ENCODE measurements at places on chromosomes 2 and 18.
A peak's percentile ranks its signal among the peaks of the same experiment; 100 is the strongest.

DNA sequence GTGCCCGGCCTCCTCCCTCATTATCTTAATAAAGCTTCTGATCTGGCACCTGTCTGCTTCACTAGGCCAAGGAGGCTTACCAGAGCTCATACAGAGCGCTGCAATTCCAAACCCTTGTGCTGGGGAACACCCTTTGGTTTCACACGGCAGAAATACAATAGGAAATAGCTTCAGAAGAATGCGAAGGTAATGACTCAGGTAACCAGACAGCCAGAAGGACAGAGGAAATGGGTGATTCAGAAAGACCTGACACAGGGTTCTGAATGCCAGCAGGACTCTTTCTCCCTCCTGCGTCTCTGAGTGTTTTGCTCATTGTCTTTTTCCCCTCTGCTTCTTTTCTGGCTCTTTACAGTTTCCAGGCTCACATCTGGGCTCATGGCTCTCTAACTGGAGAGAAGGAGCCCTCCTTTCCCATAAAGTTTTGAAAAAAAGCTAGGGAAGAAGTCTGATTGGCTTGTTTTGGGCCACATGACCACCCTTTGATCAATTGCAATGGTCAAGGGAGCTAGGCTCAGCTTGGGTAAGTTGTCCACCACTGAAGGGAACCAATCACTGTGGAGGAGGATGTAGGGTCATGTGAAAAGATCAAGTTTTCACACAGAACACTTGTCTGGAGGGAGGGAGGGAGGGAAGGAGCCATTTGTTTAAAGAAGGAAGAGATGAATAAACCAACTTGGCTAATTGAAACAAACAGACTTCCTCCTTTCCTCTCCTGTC is 90.5 kb upstream of the UPP2 start:
- DNase-seq, result peak; percentile 78

DNA sequence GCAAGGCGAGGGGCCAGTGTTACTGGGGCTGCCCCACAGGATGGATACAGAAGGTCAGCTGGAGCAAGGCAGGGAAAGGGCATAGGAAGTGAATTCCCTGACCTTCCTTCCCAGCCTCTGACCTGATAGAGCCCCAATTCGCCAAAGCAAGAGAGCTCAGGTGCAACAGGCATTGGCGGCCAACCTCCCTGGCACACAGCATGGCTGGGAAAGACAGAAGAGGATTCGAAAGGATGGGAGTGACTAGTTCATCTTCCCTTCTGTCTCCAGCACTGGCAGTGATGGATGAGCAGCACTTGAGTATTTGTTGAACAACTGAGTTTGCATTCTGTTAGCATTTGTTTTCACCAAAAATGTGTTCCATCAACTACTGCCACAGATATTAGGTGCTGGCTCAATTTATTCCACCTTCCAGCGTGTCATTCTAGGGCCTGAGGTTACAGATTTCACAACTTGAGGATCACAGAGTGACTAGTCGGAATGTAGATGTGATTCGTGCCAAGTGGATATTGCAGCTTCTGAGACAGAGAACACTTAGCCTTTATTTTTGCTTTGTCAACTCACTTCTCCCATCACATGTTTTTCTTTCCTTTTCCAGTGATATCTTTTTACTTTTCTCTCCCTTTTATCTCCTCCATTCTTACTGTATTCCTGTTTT is 6.2 kb downstream of the COPS8 start:
- DNase-seq, result peak; percentile 23

GRCh38 chr2:205644018-205644417 is 38.3 kb upstream of the NRP2 start:
- no peak for DNase-seq

DNA sequence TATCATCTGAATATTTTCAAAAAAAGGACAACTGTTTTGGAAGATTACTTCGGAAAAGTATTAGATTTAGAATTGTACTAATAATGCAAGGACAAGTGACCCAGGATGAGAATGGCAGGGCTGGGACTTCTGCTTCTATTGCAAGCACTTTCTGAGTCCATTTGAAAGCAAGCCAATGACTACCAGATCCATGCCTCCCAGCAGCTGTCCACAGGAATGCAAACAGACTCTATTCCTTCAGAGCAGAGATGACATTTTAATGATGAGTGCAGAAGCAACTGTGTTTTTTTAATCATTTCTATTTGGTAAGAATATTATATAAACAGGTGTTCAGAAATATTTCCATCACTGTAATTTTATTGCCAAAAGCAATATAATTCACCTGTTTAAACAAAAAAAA is 456.7 kb downstream of the SOX11 start:
- DNase-seq, result no peak

DNA sequence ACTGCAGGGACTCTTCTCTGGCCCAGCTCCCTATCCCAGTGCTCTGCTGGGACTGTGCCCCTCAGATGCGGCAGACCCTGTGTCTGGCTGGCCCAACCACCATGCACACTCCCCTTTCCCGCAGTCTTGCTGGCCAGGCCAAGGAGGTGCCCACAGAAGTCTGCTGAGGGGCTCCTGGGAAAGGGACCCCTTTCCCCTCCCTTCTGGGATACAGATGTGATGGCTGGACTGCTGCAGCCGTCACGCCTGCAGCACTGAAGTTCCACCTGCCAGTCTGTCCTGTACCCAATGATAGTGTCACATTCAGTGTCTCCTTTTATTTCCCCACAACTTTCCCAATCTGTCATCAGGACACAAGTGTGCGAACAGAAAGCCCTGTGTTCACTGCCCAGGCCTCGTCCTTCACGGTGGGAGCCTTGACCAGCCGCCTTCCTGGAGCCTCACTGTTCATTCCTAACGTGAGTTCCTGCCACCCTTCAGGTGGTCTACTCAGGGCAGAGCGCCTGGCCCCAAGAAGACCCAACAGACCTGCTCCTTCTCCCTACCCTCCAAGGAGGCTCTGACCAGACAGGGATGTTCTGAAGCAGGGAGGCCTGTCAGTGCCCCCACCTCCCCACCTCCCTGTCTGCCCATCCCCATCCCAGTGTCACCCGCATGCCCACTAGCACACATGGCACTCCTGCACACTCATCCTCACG is 47.1 kb downstream of the ANKMY1 start:
- no peak for DNase-seq

- DNase-seq, result no peak
Measured at GRCh38 chr2:225431105-225431863, 31.8 kb downstream of the NYAP2 start.

DNA sequence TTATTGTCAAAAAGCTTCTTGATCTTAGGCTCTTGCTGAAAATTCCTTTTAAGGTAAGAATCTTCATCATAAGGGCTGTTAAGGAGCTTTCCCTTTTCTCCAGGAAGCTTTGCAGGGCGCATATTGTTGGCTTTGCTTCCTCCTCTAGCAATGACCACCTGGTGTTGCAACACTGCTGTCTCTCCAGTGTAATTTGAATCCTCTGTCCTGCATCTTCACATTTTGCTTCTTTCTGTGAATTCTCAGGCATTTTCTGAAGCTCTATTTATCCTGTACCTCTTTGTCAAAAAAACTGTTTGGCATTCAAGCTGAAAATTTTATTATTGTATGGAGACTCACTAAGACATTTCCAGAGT is 533.1 kb upstream of the CHAC2 start:
- peak; percentile 4 for DNase-seq

DNA sequence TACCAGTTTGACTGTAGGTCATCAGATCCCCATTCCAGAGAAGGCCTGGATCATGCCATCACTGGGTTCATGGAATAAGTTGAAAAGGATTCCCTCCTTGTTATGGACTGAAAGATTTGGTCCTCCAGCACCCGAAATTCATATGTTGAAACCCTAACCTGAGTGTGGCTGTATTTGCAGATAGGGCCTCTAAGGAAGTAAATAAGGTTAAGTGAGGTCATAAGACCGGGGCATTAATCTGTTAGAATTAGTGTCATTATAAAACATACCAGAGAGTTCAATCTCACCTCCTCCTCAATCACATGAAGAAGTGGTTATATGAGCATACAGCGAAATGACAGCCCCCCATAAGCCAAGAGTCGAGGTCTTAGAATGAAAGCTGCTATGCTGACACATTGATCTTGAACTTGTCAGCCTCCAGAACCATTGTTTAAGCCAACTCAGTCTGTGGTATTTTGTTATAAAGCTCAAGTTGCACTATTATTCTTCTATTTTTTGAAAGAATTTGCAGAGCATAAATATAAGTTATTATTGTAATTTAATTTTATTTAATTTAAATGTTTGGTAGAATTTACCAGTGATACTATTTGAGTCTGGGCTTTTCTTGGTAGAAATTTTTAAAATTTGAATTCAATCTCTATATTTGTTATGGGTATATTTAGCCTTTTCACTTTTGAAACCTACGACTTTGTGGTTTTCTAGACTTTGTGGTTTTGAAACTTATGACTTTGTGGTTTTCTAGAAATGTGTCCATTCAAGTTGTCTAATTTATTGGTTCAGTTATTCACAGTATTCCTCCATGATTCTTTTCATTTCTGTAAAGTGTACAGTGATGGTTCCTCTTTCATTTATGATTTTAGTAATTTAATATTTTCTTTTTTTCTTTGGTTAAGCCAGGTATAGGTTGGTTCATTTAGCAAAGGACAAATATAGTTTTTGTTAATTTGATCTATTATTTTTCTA is 1206.7 kb upstream of the CDH2 start:
- DNase-seq, result no peak

GRCh38 chr2:10985260-10985659 is 73.5 kb downstream of the KCNF1 start:
- no peak for DNase-seq

- no peak for DNase-seq
Measured at GRCh38 chr2:175929850-175930249, 72.2 kb downstream of the LNPK start.

DNA sequence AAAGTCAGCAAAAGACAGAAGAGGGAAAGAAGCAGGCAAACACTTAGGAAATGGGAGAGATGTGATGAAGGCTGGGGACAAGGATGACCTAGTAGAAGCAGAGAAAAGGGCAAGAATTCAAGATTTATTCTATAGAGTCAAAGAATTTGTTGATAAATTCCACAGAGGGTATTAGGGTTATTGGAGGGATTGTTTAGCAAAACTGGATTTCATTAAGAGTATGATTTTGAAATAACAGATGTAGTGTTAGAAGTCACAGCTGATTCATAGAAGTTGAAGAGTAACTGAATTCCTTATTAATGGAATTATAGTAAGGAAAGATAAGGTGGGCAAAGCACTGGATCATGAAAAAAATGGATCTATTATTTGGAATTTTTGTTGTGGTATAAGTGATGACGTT is 48.6 kb downstream of the CEP192 start:
- no peak for DNase-seq

DNA sequence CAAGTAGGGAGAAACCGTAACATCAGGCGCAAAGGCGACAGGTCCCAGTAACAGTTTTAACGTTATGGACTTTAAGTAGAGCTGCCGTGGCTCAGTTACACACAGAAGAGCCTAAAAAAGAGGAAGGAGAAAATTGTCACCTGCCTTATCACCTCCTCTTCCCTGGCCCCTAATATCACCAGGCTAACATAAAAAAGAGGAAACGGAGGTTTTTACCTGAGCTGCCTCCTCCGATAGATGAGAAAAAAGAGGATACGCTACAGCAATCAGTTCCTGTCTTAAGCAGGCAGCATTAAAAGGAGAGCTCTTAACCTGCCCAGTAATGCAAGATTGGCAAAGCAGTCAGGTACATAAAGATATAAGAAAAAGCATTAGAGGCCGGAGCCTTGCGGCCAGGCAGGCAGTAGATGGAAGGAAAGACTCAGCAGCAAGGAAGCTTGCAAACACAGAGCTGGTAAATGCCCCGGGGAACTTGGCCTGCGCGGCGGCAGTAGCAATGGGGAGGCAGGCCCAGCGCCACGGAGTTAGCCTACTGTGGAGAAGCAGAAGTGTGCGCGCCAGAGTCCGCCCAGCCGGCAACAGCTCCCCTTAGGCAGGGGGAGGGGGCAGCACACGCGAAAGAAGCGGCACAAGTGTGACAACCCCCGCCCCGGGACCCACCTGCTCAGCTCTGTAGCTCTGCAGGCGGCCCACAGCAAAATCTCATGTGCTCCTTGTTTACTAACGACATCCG is 116.3 kb upstream of the SCN7A start:
- DNase-seq, result no peak

DNA sequence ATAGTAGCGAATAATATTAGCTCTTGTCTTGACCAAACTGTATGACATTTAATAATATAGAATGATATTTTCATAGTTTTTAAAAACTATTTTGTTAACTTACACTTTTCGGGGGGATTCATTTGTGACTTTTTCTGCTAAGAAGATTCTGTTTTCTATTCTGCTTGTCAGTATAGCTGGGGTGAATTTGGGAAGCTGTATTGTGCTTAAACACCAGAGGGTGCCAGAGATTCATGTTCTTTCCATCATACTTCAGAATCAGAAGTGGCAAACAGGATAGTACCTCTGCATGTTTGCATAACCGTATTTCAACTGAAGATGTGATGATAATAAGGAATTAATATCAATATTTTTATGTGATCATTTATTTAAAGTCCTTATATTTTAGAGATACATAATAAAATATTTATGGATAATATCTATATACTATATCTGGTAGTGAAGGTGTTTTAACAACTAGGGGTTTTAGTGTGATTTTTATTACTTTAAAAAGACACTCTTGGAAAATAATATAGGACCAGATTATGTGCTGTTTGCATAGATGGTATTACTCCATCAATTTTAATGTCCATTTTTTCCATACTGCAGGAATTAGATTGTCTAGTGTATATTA is 81.0 kb downstream of the TAF4B start:
- DNase-seq, result no peak

GRCh38 chr2:240114233-240114632 is 21.9 kb downstream of the COPS9 start:
- DNase-seq, result no peak

GRCh38 chr2:177396703-177397460 is 4.3 kb downstream of the AGPS start:
- DNase-seq, result peak; percentile 83

GRCh38 chr2:98463988-98464771 is 19.5 kb downstream of the INPP4A start:
- DNase-seq, result no peak

DNA sequence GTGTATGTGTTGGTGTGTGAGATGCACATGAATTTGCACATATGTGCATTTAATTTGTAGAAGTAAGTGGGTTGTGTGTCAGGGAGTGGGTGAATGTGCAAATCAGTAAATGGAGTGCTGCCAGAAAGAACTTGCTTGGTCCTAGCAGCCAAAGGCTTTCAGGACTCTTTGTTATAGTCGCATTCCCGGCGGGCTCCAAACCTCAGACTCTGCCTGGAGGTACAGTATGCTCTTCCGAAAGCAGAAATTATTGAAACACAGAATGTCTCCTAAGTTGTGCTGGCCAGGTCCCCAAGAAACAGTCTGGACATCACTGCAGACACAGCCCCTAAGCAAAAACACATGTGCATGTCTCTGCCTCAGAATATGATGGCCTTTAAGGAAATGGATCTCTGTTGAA is 232.4 kb downstream of the INSIG2 start:
- DNase-seq, result no peak

Data from epithelial cell of proximal tubule (primary cell).